Naive B cell (primary cell): ENCODE measurements at places on chromosomes 1 and 21.

GRCh38 chr1:115275216-115275615 is 62.8 kb downstream of the NGF start:
- no peak for DNase-seq
- H3K4me3 ChIP-seq = no peak overlapping the region
- H3K36me3 ChIP-seq = no peaks in the 10 kb centered on the region
- H3K4me1 ChIP-seq = no peaks in the 10 kb centered on the region

DNA sequence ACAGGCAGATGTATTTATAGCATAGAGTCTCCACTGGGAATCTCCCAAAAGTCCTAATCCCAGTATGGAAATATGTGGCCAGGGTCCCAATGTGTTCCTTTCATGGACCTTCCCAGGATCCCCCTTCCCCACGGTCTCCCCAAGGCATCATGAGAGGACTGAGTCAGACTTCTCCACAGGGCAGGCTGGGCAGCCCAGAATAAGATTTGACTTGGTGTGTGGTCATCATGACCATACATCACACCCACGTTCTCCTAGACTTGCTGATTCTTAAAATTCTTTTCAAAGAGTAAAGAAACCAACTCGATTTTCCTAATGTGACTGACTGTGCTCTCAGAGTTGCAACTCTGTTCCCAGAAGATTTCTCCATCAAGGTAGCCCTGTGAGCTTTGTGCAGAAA is 93.9 kb upstream of the CD34 start:
- no peak for DNase-seq
- no peak overlapping the region for H3K27ac ChIP-seq
- no peaks in the 10 kb centered on the region for H3K4me1 ChIP-seq
- H3K27me3 ChIP-seq = no peaks in the 10 kb centered on the region
- no peak overlapping the region for H3K4me3 ChIP-seq

- peak overlapping the region; percentile 68 for H3K27ac ChIP-seq
- H3K36me3 ChIP-seq = peaks cover 4% of the 10 kb centered on the region
- no peak for DNase-seq
- H3K4me1 ChIP-seq = no peaks in the 10 kb centered on the region
- H3K4me3 ChIP-seq = no peak overlapping the region
Observed at GRCh38 chr21:42724226-42724920, 71.0 kb downstream of the PDE9A start.

- H3K27me3 ChIP-seq = peaks cover 40% of the 10 kb centered on the region
- no peak for DNase-seq
- H3K4me1 ChIP-seq = no peaks in the 10 kb centered on the region
- H3K4me3 ChIP-seq = no peak overlapping the region
- no peaks in the 10 kb centered on the region for H3K36me3 ChIP-seq
Observed at GRCh38 chr1:201400212-201400851, 1.2 kb upstream of the LAD1 start.
